ENCODE measurements at places on chromosomes 4 and X. TPM values are rescaled to one million over a fixed set of nuclear protein-coding genes. Genes with fewer than 3 reads are reported as not detected.

DNA sequence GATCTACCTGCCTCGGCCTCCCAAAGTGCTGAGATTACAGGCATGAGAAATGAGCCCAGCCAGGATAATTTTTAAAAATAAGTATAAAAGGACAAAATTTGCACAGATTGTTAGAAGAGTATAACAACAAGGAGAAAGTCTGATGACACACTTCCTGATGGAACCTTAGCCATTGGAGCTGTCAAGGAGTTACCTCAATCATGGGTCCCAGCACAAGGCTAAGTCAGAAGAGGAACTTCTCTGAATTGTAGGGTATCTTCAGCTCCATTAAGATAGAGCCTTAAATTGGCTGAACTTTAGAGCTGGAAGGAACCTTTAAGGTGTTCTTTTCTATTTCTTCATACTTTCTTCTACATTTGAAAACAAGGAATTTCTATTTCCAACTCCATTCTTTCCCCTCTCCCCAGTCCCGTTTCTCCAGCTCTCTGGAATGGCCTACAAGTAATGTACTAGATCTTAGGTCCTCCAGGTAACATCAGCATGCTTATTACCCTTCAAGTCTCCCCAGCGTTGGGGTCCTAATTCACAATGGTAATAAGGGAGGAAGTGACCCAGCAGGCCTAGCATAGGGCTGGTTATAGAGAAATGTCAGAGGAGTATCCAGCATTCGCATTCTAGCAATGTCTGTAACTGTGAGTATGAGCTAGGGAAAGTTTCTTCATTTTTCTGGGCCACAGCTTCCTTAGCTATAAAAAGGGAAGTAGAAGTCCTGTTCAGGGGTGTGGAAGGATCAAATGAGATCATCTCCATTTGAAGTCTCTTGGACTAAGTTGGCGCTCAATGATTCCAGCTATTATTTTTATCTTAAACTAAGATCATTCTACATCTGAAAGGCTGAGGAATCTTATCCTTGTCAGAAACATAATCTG lies 18.5 kb upstream of the RBPJ start:
- no peak for DNase-seq

DNA sequence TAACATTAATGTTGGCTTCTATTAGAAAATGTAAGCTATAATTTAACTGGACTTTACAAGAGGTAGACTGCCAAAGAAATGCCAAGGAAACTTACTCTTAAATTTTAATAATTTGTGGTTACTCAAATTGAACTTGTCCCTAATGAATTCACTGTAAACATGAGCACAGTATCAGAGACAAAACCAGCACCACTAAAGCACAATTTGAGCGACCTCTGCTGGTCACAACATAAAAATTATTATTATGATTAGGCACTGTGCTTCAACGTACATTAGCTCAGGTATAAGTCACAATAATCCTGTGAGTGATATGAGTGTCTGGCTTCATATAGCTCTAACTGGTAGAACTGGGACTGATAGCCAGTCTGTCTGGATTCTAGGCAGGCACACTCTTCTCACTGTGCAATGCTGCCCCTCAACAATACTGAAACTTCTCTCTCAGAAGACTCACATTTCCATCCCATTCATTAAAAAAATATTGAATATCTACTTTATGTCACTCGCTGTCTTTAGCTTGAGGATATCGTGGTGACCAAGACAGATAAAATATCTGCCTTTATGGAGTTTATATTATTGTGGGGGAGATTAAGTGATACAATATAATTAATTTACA lies 8.0 kb downstream of the NUDT6 start:
- no peak for DNase-seq

- DNase-seq = peak; percentile 64
These were observed 135.6 kb downstream of the TSPAN5 start for GRCh38 chr4:98522636-98523395.

DNA sequence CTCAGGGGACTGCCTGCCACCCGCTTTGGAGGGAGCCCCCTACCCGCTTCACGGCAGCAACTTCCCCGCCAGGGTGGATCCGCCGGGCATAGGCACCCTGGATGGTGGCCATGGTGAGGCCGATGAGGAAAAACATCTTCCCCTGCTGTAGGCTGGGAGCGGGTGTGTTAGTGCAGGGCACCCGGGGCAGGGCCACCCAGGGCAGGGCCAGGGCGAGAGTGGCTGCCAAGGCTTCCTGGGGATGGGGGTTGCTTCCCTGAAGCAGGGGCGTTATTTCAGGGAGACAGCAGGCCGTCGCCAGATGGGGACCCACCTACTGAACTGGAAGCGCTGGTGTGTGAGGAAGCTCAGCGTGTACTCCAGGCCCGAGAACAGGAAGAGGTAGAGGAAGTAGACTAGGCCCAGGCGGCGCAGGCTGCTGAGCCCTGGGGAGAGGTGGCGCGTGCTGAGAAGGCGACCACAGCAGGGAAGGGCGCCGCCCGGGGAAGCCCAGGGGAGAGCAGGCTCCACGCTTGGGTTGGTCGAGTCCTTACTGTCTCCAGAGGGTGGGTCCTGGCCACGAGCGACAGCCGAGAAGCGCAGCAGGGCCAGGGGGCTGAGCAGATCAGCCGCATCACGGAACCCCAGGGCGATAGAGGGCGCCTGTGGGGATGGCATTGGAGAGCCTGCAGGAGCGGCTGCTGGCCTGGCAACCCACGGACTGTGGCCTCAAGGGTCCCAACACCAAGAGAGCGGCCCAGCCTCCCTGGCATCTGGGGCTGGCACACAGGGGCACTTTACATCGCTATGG lies 31.5 kb downstream of the NOP14 start:
- DNase-seq = no peak

- no peak for DNase-seq
These were observed 124.9 kb downstream of the POU4F2 start for GRCh38 chr4:146763560-146763959.

DNA sequence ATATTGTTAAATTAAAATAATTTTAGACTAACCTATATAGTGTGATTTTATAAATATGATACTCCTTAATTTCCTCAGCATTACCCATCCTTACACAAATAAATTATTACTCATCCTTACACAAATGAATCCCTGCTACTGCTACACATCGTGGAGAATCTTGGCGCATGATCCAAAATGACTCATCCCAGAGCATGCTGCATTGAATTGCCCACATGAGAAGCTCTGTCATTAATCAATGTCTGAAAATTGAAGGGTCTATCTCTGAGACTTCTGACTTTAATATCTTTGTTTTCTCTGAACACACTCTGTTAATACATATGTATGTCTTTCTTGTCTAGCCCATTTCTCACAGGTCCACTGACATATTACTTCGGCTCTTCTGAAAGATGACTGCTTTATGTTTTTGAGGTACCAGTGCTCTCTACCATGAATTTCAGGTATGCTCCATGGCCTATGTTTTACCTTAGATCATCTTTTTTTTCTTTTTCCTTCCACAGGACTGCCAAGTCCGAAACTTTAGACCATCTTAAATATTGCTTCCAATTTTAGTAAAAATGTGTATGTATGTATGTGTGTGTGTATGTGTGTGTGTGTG lies 15.7 kb upstream of the DUSP21 start:
- no peak for DNase-seq

- DNase-seq = no peak
These were observed 469.0 kb upstream of the PRKX start for GRCh38 chrX:4182408-4182806.

DNA sequence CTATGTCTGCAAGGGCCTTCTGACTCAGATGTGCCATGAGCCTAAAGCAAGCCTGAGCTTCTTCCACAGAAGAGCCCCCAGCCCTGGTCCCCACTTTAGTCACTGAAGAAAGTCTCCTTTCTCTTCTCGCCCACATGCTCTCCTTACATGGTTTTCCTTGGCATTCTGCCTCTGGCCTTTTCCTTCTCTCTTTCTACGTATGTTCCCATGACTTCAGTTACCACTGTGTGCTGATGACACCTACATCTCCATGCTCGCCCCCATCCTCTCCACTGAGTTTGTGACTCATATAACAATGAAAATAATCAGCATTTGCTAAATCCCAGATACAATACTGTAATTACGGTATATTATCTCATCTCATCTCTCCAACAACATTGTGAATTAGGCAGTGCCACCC lies 149.3 kb downstream of the AMMECR1 start:
- DNase-seq = no peak

GRCh38 chr4:26406346-26406975 lies 83.8 kb downstream of the CCKAR start:
- no peak for DNase-seq

Gene SERTM2
- 1.5 TPM for polyA plus RNA-seq

GRCh38 chr4:185134307-185134869 lies 8.7 kb upstream of the SLC25A4 start:
- DNase-seq = peak; percentile 40

Gene DUSP9
- polyA plus RNA-seq = 0.14 TPM

GRCh38 chrX:50723006-50723405 lies 91.0 kb downstream of the SHROOM4 start:
- no peak for DNase-seq

- DNase-seq = no peak
These were observed 73.2 kb upstream of the VCX2 start for GRCh38 chrX:8244301-8244700.

Gene UVSSA
- 9.7 TPM for polyA plus RNA-seq

Gene ITIH6
- polyA plus RNA-seq = 0.80 TPM

Gene GATA1
- 0.72 TPM for polyA plus RNA-seq

DNA sequence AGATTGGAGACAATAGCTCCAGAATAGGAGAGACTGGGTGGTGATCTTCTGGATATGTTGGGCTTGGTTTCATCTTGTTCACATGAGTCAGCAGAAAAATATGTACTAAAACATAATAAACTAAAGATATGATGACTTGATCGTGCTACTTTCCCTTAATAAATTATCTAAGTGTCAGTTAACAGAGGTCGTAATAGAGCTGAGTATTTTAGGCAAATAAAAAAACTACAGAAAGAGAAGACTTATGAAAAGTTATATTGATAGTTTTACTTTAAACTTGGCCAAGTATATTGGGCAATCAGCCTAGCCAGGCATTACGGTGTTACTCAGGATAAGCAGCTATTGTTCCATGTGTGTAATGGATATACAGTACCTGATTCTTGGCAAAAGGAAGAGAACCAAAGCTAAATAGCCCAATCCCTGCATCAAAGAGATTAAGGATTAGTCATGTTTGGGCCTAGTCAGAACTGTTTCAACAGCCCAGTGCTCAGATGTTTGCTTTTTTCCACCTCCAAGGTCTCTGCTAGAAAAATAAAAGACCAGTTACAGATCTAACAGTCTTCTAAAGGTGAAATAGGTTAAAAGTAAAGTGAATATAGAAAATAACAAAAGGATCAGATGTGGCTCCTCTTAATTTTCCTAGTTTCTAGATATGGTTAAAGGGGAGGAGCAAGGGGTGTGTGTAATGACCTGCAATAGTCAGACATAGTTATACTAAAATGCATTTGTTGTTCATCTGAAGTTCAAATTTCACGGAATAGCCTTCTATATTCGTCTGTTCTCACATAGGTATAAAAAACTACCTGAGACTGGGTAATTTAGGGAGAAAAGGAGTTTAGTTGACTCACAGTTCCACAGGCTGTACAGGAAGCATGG lies 262.6 kb downstream of the ADGRL3 start:
- DNase-seq = no peak

Gene GDPD2
- polyA plus RNA-seq = 0.35 TPM

Gene PHOX2B
- not detected for polyA plus RNA-seq

DNA sequence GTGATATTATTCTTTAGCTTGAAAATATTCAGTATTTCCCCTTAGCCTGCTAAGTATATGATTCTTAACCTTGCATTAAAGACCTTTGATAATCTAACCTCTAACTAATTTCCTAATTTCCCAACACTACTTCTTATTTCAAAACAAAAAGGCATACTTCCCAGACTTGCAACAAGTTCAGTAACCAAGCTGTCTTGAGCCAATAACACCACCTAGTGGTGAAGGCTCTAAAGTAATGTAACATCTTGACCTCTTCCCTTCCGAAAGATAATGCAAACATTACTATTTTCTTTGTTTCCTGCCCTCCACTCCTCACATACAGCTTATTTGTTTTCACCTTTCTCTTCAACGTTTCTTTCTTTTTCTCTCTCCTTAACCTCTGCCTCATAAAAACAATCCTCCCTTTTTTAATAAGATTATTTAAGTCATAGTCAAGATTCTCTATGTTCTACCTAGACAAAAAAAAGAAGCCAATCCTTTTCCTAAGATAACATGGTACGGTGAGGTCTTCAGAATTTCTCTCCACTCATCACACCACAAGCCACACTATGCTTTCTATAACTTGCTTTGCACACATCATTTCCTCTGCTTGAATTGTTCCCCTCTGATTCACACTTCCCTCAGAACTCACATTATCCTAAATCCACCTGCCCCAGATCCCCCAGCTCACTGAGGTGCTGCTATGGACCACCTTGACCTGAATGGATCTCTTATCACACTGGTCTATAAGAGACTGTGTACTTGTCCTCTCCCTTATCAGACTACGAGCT lies 3.5 kb downstream of the FAT1 start:
- no peak for DNase-seq

DNA sequence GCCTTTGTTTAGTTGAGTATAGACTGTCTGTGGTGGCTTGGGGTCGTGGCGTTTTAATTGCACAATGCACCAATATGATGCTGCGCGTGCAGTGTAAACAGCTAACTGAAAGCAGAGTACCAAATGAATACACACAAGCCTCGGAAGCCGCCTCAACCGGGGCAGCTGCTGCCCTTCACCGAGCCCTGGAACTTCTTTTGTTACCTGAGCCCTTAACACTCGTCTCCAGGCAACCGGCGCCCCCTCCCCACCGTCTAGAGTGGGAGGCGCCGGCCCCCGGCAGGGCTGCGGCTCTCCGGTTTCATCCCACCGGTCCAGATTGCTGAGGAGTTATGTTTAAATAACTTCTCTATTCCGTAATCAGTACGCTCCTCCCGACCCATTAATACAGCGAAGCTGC lies 173.2 kb upstream of the TBL1X start:
- DNase-seq = no peak

Gene PAK3
- 9.8 TPM for polyA plus RNA-seq

DNA sequence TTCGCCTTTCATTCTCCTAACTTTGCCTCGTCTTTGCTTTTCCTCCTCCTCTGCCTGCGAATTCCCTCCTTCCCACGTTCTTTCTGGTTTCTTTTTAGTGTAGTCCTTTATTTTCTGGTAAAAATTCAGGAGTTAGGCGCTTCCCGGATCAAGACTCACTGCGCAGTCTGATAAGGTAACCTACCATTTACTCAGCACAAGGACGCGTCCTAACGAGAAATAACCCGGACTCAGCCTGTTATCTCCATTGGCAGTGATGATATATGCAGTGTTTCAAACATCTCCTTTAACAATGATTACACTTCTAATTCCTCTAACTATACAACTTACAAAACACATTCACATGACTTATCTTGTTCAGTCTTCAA lies 357 bp upstream of the ETNPPL start:
- no peak for DNase-seq

Gene GC
- not detected for polyA plus RNA-seq

Gene ZXDA
- 3.1 TPM for polyA plus RNA-seq

DNA sequence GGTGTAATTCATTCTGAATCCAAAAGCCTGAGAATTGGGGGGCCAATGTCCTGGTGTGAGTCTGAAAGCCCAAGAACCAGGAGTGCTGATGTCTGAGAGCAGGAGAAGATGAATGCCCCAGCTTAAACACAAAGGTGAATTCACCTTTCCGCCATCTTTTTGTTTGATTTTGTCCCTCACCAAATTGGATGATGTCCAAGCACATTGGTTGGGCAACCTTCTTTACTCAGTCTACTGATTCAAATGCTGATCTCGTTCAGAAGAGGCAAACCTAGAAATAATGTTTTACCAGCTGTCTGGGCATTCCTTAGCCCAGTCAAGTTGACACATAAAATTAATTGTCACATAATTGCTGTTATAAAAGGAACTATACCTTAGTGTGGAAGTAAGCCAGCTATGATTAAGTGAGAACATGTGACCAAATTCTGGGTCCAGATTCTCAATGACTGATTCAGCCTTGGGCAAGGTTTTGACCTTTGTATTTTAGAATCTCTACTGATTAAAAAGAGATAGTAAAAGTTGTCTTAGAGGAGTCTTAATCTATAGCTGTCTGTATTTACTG lies 34.5 kb upstream of the SLC4A4 start:
- DNase-seq = no peak

Gene TRAM1L1
- polyA plus RNA-seq = 3.5 TPM

All from hindlimb muscle (tissue), 1 donor.